ENCODE measurements at places on chromosomes 2 and 18. TPM values are rescaled to one million over a fixed set of nuclear protein-coding genes. Genes with fewer than 3 reads are reported as not detected.
A peak's percentile ranks its signal among the peaks of the same experiment; 100 is the strongest.

DNA sequence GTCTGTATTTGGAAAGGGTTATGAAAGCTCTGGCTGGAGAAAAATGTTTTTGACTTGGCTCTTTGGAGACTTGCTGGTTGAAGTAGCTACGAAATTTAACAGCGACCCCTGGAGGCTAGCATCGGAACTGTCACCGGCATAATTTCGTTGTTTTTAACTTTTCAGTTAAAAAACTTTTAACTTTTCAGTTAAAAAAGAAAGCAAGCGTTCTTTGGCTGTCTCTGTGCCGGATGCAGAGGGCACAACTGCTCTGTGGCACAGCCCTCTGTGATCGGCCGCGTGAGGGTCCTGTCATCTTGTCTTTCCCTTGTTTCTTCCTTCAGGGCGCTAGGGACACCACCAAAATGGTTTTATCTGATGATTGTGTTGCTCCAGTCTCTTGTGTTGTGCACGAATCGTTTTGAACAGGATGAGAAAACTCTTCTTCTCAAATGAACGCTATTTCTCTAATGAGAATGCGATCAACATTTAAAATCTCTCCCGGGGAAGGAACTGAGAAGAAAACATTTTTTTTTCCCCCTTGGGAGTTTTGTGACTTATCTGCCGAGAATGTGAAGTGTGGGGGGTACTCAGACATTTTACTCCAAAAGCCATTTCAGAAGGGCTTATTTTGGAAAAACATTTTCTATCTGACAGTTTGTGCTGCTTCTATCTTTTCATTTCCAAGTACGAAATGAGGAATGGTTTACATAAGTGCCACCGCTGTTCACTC lies 57.1 kb downstream of the ADCYAP1 start:
- H3K27ac ChIP-seq: no peak overlapping the region
- no peak overlapping the region for H3K4me3 ChIP-seq
- peak; percentile 47 for DNase-seq
- H3K4me1 ChIP-seq: peaks cover 8% of the 10 kb centered on the region
- H3K36me3 ChIP-seq: no peaks in the 10 kb centered on the region

DNA sequence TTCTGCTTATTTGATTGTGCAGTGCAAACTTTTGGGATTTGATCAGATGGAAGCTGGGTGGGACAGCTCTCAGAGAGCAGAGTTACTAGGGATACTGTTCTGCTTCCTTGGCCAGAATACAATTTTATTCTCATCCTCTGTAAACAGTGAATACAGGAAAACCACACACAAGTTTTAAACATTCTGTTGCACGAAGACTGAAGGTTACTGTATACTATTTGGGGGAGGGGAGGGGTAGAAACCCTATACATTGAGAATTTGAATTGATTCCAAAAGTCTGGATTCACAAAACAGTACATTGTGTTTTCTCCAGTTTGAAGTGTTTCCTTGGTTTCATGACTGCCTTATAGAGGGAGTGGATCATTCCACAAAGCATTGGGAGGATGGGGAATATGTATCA lies 149.9 kb downstream of the SETBP1 start:
- H3K27ac ChIP-seq: no peak overlapping the region
- peaks cover 11% of the 10 kb centered on the region for H3K4me1 ChIP-seq
- DNase-seq: no peak
- no peaks in the 10 kb centered on the region for H3K36me3 ChIP-seq

DNA sequence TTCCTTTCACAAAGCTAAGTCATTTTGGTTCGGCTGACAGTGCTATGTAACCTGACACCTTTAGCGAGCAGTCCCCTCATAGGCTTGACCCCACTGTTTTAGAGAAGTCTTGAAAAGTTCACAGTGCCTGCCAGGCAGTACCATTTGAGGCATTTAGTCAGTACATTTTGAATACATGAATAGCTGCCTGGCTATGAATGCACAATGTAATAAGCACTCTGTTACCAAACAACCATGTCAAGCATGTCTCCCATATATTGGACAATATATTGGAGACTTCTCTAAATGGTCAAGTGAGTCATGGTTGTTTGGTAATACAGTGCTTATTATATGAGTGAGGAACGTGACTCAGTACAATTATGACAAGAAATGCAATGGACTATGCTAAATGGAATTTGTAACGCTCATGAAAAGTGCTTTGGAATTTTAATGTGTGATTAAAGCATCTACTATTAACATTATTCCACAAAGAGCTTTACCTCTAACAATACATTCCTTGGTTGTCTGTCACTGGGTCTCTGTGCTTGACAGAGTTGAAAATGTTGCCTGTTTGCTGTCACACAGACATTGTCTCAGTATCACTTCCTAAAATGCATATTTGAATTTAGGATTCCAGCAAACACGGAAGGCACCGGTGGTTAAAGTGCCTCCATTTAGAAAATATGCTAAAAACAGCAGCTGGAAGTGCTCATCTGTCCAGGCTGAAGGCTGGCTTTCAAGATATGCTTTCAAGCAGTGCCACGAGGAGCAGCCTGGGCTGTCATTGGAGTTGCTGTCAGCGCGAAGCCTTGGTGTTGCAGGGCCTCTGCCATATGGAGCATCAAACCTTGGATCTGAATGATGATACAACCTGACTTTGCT lies 458.6 kb downstream of the FBXO15 start:
- no peaks in the 10 kb centered on the region for H3K27me3 ChIP-seq
- H3K4me3 ChIP-seq: no peak overlapping the region
- H3K4me1 ChIP-seq: peaks cover 42% of the 10 kb centered on the region
- DNase-seq: no peak
- H3K36me3 ChIP-seq: no peaks in the 10 kb centered on the region
- H3K27ac ChIP-seq: no peak overlapping the region

RAD51AP2 gene
- total RNA-seq: not detected

CNPPD1 gene
- 42.9 TPM for total RNA-seq

GRCh38 chr2:150060341-150060740 lies 427.1 kb downstream of the RND3 start:
- no peak overlapping the region for H3K27ac ChIP-seq
- H3K36me3 ChIP-seq: no peaks in the 10 kb centered on the region
- no peaks in the 10 kb centered on the region for H3K4me1 ChIP-seq
- DNase-seq: no peak
- no peak overlapping the region for H3K4me3 ChIP-seq

ATP6V1B1 gene
- total RNA-seq: not detected

DNA sequence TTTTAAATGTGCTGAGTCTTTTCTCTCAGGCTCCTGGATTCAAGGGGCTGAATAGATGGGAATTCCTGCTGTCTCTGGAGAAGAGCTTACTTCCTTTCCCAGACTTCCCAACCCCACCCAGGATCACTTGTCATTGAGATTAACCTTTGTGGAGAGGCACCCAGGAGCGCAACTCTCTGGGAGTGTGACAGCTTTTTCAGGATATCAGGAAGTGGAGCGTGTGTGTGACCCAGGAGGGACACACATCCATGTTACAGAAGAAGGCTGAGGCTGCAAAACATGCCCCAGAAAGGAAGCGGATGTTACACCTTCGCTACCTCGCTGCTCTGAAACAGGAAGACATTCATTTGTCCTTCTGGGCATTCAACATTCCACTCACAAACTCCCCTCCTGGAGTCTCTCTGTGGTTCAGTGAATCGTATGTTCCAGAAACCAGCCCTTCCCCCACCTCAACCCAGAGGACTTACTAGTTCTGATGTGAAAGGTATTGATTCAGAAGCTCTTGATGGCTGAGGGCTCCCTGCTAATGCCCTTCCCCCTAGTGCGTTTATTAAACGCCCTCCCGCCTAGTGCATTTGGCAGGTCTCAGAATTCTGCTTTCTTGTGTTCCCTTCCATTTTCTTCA lies 523.9 kb downstream of the TNS1 start:
- no peak overlapping the region for H3K27ac ChIP-seq
- H3K27me3 ChIP-seq: no peaks in the 10 kb centered on the region
- no peak overlapping the region for H3K4me3 ChIP-seq
- DNase-seq: no peak

- no peak overlapping the region for H3K4me3 ChIP-seq
- H3K27ac ChIP-seq: no peak overlapping the region
- no peaks in the 10 kb centered on the region for H3K4me1 ChIP-seq
- no peak for DNase-seq
Measured at GRCh38 chr2:44612276-44612675, 250.5 kb downstream of the CAMKMT start.

ADGRF3 gene
- 0.59 TPM for total RNA-seq

GRCh38 chr2:132374961-132375360 lies 41.6 kb upstream of the GPR39 start:
- DNase-seq: no peak
- no peak overlapping the region for H3K4me3 ChIP-seq
- peak overlapping the region; percentile 54 for H3K27ac ChIP-seq
- H3K36me3 ChIP-seq: peaks cover 5% of the 10 kb centered on the region
- peaks cover 17% of the 10 kb centered on the region for H3K4me1 ChIP-seq
- no peaks in the 10 kb centered on the region for H3K27me3 ChIP-seq

Data from Calu3 (cell line).